GM10248 (cell line): ENCODE measurements at places on chromosomes 7 and 10.

DNA sequence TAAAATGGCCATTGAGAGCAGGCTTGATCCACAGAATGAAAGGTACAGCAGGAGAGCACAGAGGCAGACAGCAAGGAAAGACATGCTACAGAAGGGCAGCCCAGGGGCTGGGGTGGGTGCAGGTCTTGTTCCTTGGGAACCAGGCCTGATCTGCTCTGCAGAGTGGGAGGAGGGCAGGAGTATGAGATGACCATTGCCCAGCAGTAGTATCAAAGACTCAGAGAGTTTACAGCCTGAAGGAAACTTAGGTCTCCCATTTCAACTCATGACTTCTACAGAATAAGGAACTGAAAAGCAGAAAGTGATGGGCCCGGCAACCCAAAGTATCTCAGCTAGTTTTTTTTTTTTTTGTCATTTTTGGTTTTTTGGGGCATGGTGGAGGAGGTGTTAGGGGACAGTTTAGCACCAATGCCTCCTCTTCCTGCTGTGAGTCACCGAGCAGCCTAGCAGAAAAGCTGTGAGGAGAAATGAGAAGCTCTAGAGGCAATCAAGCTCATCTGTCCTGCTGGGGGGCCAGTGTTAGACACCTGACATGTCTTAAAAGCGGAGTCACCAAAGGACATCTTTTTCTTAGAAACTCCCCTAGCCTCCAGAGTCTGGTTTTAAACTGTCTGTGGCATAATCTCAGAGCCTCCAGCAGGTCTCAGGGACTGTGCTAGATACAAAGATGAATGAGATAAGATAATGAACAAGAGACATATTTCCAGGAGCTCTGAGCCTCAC is 34.3 kb upstream of the HERPUD2 start:
- peak; percentile 67 for DNase-seq

- no peak for DNase-seq
Measured at GRCh38 chr7:67343114-67343513, 346.5 kb downstream of the TYW1 start.

GRCh38 chr10:87799860-87800259 is 18.2 kb downstream of the ATAD1 start:
- no peak for DNase-seq

- DNase-seq: peak; percentile 13
Measured at GRCh38 chr10:10589540-10590303, 427.9 kb upstream of the CELF2 start.

- no peak for DNase-seq
Measured at GRCh38 chr7:149884016-149884415, 10.2 kb downstream of the ATP6V0E2 start.

DNA sequence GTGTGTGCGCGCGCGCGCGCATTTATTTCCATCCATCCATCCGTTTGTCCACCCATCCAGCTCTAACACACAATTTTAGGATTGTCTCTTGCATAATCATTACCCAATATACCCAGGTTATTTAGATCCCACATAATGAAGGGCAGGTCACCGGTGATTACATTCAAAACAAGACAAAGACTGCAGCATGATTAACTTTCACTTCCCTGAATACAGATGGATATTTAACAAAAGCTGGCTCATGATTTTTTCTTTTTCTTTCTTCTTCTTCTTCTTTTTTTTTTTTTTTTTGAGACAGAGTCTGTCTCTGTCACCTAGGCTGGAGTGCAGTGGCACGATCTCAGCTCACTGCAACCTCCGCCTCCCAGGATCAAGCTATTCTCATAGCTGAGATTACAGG is 86.2 kb downstream of the SH3PXD2A start:
- DNase-seq: no peak

- DNase-seq: no peak
Measured at GRCh38 chr7:9120331-9120730, 686.9 kb downstream of the NXPH1 start.

DNA sequence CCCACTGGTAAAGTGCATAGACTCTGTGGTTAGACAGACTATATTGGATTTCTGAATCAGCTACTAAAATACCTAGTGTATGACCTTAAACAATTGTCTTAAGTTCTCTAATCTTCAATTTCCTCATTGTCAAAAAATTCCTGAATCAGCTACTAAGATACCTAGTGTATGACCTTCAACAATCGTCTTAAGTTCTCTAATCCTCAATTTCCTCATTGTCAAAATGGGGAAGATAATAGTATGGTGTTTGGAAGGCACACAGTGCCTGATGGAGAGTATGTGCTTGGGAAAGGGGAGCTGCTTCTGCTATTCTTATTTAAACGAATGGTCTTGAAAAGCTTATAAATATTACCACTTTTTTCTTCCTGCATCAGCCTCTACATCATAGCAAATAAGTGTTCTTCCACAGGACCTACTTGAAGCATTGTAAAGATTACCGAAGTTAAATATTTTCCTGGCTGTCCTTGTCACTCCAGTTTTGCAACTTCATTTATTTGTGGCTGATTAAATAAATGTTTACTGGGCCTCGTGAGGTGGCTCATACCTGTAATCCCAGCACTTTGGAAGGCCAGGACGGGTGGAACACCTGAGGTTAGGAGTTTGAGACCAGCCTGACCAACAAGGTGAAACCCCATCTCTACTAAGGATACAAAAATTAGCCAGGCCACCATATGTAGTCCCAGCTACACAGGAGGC is 64.4 kb upstream of the ITGA8 start:
- DNase-seq: no peak

DNA sequence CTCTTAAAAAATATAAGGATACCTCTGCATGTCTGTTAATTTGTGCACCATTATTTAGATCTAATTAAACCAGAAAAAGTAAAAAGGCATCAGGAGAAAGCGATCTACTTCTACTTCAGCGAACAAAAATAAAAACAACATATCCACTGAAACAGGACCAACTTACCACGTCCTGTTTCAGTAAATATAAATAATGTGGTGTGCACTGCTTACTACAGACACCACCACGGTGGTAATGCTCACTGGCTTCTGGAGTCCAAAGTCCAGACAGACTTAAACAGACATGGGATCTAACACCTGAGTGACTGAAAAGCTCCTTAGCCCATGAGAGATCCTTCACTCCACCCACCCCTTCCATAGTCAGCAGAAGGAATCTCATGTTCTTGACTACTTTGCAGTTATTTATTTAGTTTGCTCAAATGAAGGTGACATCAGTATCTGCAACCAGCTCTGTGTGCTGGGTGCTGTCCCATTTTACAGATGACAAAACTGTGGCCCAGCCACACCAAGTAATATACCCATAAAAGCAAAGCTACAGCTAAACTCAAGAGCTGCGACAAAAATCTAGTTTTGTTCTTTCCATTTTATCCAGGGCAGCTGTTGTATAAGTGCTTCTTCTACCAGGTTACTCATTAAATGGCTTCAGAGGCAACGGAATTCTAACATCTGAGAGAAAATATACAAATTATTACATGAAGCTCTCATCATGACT is 62.1 kb upstream of the NCAPG2 start:
- no peak for DNase-seq

GRCh38 chr10:102859911-102860310 is 5.9 kb downstream of the BORCS7 start:
- DNase-seq: no peak

DNA sequence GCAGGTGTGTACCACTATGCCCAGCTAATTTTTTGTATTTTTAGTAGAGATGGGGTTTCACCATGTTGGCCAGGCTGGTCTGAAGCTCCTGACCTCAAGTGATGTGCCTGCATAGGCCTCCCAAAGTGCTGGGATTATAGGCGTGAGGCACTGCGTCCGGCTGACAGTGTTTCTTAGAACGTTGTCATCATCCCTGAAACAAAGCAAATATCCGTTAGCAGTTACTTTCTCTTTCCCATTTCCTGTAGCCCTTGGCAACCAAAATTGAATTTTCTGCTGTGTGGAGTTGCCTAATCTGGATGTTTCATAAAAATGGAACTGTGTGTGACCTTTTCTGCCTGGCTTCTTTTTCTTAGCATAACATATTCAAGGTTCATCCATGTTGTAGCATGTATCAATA is 22.4 kb downstream of the ZNF33A start:
- no peak for DNase-seq

DNA sequence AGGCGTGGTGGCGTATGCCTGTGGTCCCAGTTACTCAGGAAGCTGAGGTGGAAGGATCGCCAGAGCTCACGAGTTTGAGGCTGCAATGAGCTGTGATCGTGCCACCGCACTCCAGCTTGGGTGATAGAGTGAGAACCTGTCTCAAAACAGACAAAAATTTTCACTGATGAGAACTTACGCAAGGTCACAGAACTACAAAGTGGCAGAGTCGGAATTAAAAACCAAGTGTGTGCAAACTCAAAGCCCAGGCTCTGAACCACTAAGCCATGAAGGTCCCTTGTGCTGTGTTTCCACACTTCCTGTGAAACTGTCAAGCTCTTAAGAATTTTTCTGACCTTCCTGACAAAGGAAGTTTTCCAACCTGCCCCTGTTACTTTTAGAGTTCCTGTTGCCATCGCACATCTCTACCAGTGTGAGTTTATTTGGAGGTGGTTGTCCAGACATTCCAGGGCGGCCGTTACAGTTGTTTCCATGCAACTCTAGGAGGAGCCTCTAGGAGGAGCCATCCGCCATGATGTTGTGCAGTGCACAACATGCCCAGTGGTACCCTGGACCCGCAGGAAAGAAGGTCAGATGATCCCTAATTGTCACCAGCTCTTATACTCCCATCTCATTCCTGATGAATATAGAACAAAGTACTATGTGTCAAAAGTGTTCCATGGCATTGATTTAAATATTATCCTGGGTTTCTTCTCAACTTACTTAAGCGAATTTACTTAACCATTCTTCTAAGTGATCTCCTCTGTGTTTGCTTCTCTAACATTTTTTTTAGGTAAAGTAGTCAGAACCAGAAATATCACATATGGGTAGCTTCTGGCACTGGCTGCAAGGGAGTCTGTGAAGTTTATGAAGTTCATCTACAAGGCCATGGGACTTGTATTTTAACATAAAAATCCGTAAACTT is 49.0 kb upstream of the LYZL1 start:
- DNase-seq: peak; percentile 38

- no peak for DNase-seq
Measured at GRCh38 chr10:72016608-72017300, 52.6 kb downstream of the CHST3 start.

- no peak for DNase-seq
Measured at GRCh38 chr10:90675621-90676020, 182.2 kb downstream of the HTR7 start.

- DNase-seq: no peak
Measured at GRCh38 chr7:47817917-47818316, 130.3 kb downstream of the PKD1L1 start.

DNA sequence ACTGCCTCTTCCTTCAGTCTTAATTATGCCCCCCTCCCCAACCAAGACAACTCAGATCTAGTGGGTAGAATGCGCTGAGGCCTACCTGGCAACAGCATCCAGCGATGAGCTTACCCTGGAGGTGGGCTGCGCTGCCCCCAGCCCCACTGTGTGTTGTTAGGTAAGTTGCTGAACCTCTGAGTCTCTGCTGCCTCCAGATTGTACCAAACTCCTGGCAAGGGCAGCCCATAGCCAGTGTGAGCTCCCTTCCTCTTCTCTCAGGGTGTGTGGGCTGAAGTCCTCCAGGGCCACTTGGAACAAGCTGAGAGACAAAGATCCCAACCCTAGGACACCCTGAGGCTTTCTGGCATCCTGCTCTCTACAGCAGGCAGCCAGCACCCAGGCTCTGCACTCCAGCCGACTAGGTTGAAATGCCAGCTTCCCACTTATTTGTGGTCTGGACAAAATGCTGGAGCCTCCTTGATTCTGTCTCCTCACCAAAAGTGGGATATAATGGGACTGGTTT is 135.3 kb downstream of the ARHGAP22 start:
- DNase-seq: no peak

- DNase-seq: no peak
Measured at GRCh38 chr7:79593866-79594301, 140.4 kb upstream of the MAGI2 start.

GRCh38 chr7:73882047-73882402 is 21.1 kb downstream of the TMEM270 start:
- no peak for DNase-seq

GRCh38 chr7:83036721-83037380 is 125.8 kb downstream of the PCLO start:
- no peak for DNase-seq

- no peak for DNase-seq
Measured at GRCh38 chr10:113379091-113379490, 173.8 kb upstream of the HABP2 start.

DNA sequence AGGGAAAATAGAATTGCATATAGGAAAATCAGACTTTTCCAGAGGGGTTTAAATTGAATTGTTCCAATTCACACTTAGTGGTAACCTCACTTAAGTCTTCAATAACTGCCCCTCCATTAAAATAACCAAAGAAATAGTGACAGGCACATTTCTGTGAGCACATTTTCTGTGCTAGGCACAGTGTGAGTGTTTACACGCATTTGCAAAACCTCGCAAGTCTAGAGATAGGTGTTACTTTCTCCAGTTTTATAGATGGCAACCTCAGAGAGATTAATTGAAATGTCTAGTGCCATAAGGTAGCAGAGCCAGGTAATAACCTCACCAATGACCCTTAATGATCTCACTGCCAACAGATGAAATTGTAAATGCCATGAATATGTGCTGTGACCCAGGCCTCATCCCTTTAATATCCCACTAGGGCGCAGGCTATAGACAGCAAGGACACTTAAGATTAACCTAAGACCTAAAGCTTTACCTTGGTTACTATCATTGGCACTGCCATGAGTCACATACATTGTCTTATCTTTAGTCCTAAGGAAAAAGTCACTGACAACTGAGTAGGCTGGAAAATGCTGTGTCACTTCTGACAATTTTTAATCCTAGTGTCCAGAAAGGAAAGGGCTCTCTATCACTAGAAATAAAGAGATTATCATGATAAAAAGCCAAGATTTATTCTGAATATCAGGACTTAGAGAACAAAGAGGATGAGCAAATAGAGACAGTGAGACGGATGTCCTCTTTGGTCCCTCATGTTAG is 187.8 kb downstream of the PPP1R17 start:
- DNase-seq: no peak

- no peak for DNase-seq
Measured at GRCh38 chr7:16603633-16604032, 41.9 kb downstream of the ANKMY2 start.

GRCh38 chr7:133782470-133782869 is 344.7 kb upstream of the LRGUK start:
- DNase-seq: no peak

- DNase-seq: no peak
Measured at GRCh38 chr10:51642581-51642980, 56.8 kb downstream of the CSTF2T start.

DNA sequence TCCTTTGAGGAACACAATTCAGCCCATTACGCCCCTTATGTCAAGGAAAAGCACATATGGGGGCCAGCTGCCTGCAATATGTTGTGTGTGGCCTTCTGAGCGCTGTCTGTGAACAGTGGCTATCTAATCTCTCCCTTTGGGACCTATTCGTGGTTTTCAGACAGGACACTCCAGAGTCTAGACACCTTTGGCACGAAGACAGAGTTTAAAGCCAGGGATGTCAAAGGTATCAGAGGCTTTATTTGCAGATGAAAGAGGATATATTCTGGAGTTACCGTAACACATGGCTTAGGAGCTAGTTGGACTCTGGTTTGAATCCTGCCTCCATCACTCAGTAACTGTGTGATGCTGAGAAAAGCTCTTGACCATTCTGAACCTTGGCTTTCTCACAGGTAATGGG is 14.8 kb upstream of the EEPD1 start:
- no peak for DNase-seq

- DNase-seq: no peak
Measured at GRCh38 chr7:131501422-131501821, 55.0 kb downstream of the PODXL start.

GRCh38 chr7:141291541-141291940 is 217.7 kb downstream of the TMEM178B start:
- DNase-seq: peak; percentile 15

GRCh38 chr10:1116051-1116450 is 59.9 kb downstream of the WDR37 start:
- DNase-seq: no peak
